Mesothelial cell of epicardium (in vitro differentiated cells): ENCODE measurements at places on chromosomes 5 and 9. TPM values are rescaled to one million over a fixed set of nuclear protein-coding genes. Genes with fewer than 3 reads are reported as not detected.

GRCh38 chr5:128432913-128433440, 105.1 kb downstream of the FBN2 start:
- DNase-seq: no peak

PPP3R2 gene
- 0.34 to 0.38 TPM (median 0.34 TPM) in 3 replicates for total RNA-seq

DNA sequence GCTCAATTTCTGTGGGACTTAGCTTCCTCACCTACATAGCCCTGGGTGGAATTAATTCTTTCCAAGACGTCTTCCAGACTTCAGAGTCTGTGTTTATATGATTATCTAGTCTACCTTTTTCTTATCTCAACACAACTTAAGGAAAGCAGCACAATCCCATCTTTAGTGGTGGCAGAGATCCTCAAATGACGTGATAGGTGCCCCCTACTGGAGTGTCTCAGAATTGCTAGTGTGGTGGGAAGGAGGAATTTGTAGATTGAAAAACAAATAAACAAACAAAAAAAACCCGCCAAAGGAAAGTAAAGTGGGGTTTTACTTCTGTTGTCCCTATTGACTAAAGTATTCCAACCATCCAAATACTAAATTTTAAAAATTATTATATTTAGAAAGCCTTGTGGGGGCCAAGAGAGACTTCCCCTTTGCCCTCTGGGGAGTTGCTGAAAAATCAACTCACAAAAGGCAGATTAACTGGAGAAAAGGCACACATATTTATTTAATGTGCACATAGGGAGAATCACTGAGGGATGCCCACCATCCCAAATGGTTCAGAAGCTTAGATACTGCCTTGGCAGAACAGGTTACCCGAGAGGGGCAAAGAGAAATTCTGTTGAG, 283.3 kb downstream of the TMEM167A start:
- no peak for DNase-seq

BTNL3 gene
- not detected in 3 replicates for total RNA-seq

- DNase-seq: no peak
Measured at GRCh38 chr9:113187929-113188595, 33.0 kb downstream of the FKBP15 start.

PRRX2 gene
- 7.5 to 10.1 TPM (median 8.7 TPM) in 3 replicates for total RNA-seq
